Parietal lobe (tissue), 2 donors: ENCODE measurements at places on chromosomes 7 and 10. TPM values are rescaled to one million over a fixed set of nuclear protein-coding genes. Genes with fewer than 3 reads are reported as not detected.

Gene GNAT3
- not detected for total RNA-seq

Gene CTTNBP2
- total RNA-seq = 145 TPM

Gene GIMAP5
- 2.2 TPM for total RNA-seq

Gene CYP2W1
- total RNA-seq = not detected

Gene PNLIPRP2
- not detected for total RNA-seq

Gene SKIDA1
- total RNA-seq = 9.4 TPM
